ENCODE measurements at places on chromosomes 6 and 20. TPM values are rescaled to one million over a fixed set of nuclear protein-coding genes. Genes with fewer than 3 reads are reported as not detected.

Gene LAMA4
- total RNA-seq = 278 TPM

Gene DEFB113
- total RNA-seq = not detected

Gene MAP1LC3A
- 41.6 TPM for total RNA-seq

Gene RAMACL
- total RNA-seq = 0.20 TPM

Gene KIFC1
- total RNA-seq = 45.2 TPM

Gene SCUBE3
- 0.15 TPM for total RNA-seq

Gene PRSS16
- not detected for total RNA-seq

Gene C2
- not detected for total RNA-seq

Gene CCN5
- total RNA-seq = not detected

Gene TNFAIP3
- total RNA-seq = 7.6 TPM

Gene DEFB119
- not detected for total RNA-seq

Gene GTSF1L
- not detected for total RNA-seq

Gene SRXN1
- total RNA-seq = 69.1 TPM

Gene ARMC2
- 0.74 TPM for total RNA-seq

Gene RNF39
- total RNA-seq = not detected

All from mammary microvascular endothelial cell (primary cell).